Upper lobe of right lung (tissue), 1 donor: ENCODE measurements at places on chromosomes 4 and X.
A peak's percentile ranks its signal among the peaks of the same experiment; 100 is the strongest.

DNA sequence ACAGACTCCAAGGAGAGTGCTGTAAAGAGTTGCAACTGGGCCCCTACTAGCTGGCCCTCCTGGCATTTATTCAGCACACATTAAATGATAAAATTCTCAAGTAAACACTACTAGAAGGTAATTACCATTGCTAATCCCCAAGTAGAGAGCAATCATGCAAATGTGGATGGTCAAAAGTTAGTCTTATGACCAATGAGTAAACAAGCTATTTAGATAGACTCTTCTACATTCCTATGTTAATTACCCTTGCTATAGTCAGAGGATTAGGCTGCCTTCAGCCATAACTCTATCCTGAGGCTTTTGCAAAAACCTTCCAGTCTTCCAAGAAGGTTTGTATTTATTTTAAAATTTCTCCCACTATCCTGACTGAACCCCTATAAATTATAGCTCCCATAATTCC is 28.3 kb upstream of the HPGD start:
- no peak overlapping the region for H3K4me3 ChIP-seq
- no peaks in the 10 kb centered on the region for H3K36me3 ChIP-seq
- H3K27ac ChIP-seq, result no peak overlapping the region
- no peaks in the 10 kb centered on the region for H3K27me3 ChIP-seq
- DNase-seq, result no peak

- H3K36me3 ChIP-seq, result no peaks in the 10 kb centered on the region
- H3K4me3 ChIP-seq, result no peak overlapping the region
- no peaks in the 10 kb centered on the region for H3K27me3 ChIP-seq
- H3K27ac ChIP-seq, result no peak overlapping the region
- DNase-seq, result no peak
- H3K4me1 ChIP-seq, result peaks cover 4% of the 10 kb centered on the region
Measured at GRCh38 chr4:41285864-41286235, 29.1 kb downstream of the UCHL1 start.

- H3K27ac ChIP-seq, result no peak overlapping the region
- no peaks in the 10 kb centered on the region for H3K36me3 ChIP-seq
- DNase-seq, result no peak
- no peaks in the 10 kb centered on the region for H3K27me3 ChIP-seq
- no peaks in the 10 kb centered on the region for H3K4me1 ChIP-seq
Measured at GRCh38 chr4:76554630-76555029, 119.6 kb downstream of the SHROOM3 start.

DNA sequence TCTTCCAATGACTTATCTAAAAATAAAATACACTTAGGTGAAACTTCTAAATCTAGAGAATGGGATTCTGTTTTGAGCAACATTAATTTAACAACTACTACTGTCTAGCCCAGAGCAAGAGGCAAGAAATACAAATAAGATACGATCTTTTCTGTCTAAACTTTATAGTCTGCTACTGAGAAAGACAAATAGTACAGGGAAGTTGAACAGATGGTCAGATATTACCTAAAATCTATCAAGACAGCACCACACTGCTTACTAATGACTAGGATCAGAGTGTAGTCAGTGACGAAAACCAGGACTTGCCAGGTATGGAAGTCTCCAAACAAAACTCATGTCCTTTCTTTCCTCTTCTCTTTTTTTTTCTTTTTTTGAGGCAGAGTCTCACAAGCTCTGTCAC is 7.1 kb downstream of the FAM13A start:
- no peak overlapping the region for H3K27ac ChIP-seq
- no peaks in the 10 kb centered on the region for H3K27me3 ChIP-seq
- H3K4me1 ChIP-seq, result peaks cover 2% of the 10 kb centered on the region
- H3K4me3 ChIP-seq, result no peak overlapping the region
- no peaks in the 10 kb centered on the region for H3K36me3 ChIP-seq

DNA sequence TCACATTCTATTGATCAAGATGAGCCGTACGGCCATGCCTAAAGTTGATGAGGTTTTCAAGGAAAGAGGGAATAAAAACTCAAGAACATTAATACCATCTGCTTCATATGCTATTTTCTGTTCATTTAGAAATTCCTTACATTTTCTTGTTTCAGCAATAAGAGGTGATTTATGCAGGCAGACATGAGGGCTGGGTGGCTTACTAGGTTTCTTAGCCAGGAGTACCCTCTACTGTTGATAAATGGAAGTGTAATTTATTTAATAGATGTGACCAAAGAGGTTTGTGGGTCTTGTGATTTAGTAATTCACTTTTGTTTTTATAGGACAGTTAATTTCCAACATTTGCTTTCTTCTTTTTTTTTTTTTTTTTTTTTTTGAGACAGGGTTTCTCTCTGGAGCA is 6.4 kb upstream of the SMIM9 start:
- H3K4me3 ChIP-seq, result no peak overlapping the region
- H3K27ac ChIP-seq, result no peak overlapping the region
- H3K27me3 ChIP-seq, result no peaks in the 10 kb centered on the region

GRCh38 chr4:188783175-188783574 is 643.9 kb downstream of the TRIML1 start:
- H3K27ac ChIP-seq, result no peak overlapping the region
- H3K4me3 ChIP-seq, result no peak overlapping the region
- no peaks in the 10 kb centered on the region for H3K4me1 ChIP-seq

DNA sequence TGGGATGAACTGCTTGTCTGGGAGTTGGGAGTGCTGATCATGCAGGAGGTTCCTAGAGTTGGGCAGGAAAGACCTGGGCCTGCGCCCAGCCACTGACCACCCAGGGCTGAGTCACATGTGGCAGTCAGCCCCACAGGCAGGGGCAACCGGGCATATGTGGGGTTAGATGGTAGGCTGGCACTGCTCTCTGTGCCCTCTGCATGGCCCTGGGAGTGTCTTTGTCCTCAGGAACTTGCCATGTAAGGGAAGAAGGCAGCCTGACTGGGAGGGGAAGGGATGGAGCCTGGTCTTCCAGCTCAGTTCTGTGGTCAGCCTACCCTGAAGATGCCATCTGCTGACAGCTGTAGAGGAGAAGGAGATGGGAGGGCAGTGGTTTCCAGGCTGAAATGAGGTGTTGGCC is 70.2 kb upstream of the EFNB1 start:
- no peaks in the 10 kb centered on the region for H3K4me1 ChIP-seq
- H3K27me3 ChIP-seq, result no peaks in the 10 kb centered on the region

DNA sequence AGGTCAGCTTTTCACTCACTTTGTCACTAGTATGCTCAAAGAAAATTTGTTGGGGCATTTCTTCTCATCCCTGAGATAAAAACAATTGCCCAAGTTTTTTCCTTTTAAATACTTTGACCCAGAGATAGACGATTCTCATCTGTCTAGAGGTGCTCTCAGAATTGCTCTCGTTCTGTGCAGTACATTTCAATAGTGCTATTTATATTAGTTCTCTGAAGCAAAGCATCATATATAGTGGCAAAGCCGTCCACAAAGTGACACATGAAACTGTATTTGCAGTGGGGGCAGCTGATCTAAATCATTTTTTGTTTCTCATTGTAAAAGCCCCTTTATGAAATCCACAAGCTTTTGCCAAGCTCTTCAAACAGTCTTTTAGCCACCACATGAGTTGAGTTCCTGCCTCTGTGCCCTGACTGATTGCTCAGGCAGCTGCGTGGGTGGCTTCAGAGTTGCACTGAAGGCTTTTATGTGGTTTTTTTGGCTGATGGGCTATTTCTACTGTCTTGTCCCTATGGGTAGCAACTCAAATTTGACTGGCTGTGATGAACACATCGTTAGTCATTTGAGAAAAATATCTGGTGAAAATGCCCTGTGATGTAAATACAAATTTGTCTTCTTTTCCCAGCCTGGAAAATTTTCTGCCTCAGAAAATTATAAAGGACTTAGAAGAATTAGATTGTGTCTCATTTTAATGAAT is 119.1 kb upstream of the OTUD4 start:
- H3K36me3 ChIP-seq, result no peaks in the 10 kb centered on the region
- no peak overlapping the region for H3K27ac ChIP-seq
- no peaks in the 10 kb centered on the region for H3K27me3 ChIP-seq
- no peaks in the 10 kb centered on the region for H3K4me1 ChIP-seq

- H3K4me3 ChIP-seq, result peak overlapping the region; percentile 70
- H3K27ac ChIP-seq, result peak overlapping the region; percentile 97
Measured at GRCh38 chrX:12977761-12978204, 2.9 kb downstream of the TMSB4X start.
